ENCODE measurements at places on chromosomes 7 and 10. TPM values are rescaled to one million over a fixed set of nuclear protein-coding genes. Genes with fewer than 3 reads are reported as not detected.

Gene ZNF736
- total RNA-seq: 31.0 TPM

Gene CYP17A1
- not detected for total RNA-seq

Gene WIPF3
- total RNA-seq: not detected

DNA sequence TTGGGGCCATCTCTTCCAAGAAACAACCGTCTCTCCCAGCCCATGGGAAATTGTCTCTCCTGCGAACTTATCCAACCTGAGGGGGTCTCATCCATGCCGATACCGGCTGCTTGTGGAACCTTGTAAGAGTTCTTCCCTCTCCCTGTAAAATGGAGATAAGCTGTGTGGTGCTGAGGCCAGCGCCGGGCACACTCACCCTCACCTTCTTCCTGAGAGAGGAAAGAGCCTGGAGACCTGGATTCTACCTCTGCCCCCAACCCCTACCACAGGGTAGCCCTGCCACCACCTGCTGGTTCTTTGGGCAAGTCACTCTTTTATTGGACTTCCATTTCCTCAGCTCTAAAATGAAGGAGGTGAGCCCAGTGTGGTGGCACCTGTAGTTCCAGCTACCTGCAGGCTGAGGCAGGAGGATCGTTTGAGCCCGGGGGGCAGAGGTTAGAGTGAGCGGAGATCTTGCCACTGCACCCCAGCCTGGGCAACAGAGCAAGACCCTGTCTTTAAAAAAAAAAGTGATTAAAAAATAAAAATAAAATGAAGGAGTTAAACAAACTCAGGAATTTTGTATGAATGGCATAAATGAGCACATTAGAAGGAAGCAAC, 38.4 kb upstream of the PSAP start:
- no peak for DNase-seq

GRCh38 chr7:129698516-129699418, 87.2 kb downstream of the NRF1 start:
- DNase-seq: no peak

- no peak for DNase-seq
Observed at GRCh38 chr10:129861776-129862531, 102.1 kb downstream of the EBF3 start.
